ENCODE measurements at places on chromosomes 1 and 21. TPM values are rescaled to one million over a fixed set of nuclear protein-coding genes. Genes with fewer than 3 reads are reported as not detected.

The RAB3GAP2 gene
- total RNA-seq, result 33.9 TPM

The LCE3A gene
- not detected for total RNA-seq

The SELL gene
- 0.29 TPM for total RNA-seq

The PLA2G2A gene
- total RNA-seq, result not detected

The LCE2C gene
- not detected for total RNA-seq

The ITSN1 gene
- 23.5 TPM for total RNA-seq
